Aorta (tissue), 5 donors: ENCODE measurements at places on chromosomes 13 and 19.

DNA sequence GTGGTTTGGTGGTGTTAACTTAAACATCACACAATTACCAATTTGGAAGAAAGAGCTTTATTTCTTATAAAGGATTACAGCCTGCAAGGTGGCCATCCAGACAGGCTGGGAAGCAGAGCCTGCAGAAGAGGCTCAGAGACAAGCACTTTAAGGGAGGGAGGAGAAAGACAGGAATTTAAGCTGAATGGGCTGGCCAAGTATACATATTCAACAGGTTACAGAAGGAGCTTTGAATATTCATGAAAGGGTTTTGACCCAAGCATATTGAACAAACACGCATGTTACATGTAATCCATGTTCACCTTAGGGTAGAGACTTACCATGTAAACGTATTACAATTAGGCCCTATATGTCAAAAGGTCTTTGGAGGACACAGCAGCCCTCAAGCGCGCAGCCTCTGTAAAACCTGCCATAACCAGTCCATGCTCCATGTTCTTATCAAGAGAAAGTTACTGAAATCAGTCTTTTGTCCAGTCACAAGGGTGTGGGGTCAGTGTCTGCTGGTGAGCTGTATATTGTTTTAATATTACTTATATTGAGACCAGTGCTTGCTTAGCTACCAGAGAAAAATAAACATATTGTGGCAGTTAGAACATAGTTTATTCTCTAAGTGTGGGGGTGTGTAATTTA, 19.9 kb downstream of the SIGLEC7 start:
- no peak for DNase-seq

GRCh38 chr19:46132508-46133100, 8.1 kb upstream of the IGFL3 start:
- no peak for DNase-seq

DNA sequence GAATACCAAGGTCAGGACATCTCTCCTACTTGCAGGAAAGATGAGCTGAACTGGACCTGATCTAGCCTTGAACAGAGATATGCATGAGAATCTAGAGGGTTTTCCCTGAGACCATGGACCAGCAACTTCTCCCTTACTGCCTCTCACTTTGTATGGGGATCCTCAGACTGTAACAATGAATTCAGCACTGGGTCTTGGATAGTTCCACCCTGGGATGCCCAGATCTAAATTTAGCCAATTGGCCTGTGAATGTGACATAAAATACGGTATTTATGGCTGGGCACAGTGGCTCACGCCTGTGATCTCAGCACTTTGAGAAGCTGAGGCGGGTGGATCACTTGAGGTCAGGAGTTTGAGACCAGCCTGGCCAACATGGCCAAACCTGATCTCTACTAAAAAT, 15.3 kb upstream of the LILRA2 start:
- no peak for DNase-seq

GRCh38 chr13:50261130-50261901, 246.1 kb downstream of the KCNRG start:
- DNase-seq = no peak
